ENCODE measurements at places on chromosomes 1 and 21.

- no peak for DNase-seq
Measured at GRCh38 chr21:36676039-36676950, 22.6 kb upstream of the SIM2 start.

- no peak for DNase-seq
Measured at GRCh38 chr1:184640505-184640904, 114.2 kb downstream of the EDEM3 start.

GRCh38 chr21:29682800-29683199 lies 257.0 kb downstream of the GRIK1 start:
- no peak for DNase-seq

DNA sequence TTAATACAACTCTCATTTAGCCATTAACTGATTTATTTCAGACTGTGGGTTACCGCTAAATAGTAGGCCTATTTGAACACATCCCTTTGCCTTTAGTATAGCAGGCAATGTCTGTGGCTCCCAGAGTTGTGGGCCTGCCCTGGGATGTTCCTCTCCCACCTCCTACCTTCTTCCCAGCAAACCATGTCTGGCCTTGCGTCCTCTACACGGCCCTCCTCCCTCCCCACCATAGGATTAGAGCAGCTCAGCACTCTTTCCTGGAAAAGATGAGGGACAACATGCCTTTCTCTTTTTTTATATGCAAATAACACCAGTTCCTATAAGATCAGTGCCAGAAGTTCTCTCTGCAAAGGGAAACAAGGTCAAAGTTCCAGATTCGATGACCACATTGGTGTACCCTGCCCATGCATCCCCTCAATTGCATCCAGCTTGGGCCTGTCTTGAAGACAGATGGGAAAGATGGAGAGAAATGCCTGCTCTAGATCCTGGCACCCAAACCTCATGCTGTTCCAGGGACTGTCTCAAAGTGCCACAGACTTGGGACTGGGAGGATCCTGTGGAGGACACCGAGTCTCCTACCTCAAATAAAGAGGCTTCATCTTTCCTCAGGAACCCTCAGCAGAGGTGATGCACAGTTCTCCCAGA lies 57.2 kb downstream of the CD46 start:
- no peak for DNase-seq

DNA sequence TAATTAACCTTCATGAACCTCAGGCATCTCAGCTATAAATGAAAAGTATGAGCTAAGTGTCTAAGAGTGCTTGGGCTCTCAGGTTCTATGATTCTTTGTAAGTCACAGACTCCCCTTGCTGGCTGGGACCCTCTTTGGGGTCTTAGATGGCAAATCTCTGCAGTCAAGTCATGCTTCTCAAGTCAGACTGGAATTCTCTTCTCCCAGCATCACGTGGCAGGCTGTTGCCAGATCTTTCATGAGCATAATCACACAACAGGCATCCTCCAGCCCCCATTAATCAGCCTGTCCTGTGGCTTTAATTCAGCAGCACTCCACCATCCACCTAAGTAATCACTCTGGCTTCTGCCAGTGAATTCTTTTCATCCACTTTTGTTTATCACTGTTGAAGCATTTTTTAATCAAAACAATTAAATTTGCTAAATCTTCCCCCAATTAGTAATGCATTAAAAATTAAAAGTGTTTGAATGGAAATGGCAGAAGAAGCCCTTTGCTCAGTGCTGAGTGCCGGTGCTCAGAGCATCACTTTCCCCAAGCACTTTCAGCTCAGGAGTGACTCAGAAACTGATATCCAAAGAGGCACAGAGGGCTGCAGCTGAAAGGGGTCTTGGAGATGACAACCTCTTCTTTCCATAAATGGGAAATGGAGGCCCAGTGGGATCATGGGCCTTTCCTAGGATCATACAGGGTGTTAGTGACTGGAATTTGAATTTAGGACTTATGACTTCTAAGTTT lies 50.2 kb downstream of the C8A start:
- no peak for DNase-seq

- DNase-seq, result no peak
Measured at GRCh38 chr21:16842696-16843035, 670.2 kb upstream of the CXADR start.

- DNase-seq, result no peak
Measured at GRCh38 chr21:29810871-29811270, 128.9 kb downstream of the GRIK1 start.

- DNase-seq, result no peak
Measured at GRCh38 chr21:25997788-25998611, 172.6 kb downstream of the APP start.

DNA sequence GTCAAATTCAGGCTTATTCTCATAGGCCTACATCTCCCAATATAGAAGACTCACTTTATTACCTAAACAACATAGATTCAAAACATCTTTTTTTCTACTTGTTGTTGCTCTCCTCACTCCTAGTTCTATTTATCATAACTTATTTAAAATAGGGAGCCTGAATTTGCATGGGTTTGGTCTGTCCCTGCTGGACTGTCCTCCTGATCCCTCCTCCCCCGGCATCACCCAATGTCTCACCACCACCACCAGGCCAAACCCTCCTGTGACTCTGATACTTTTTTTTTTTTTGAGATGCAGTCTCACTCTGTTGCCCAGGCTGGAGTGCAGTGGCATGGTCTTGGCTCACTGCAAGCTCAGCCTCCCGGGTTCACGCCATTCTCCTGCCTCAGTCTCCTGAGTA lies 31.8 kb upstream of the MYBPHL start:
- no peak for DNase-seq

GRCh38 chr1:16053781-16054502 lies 10.4 kb downstream of the CLCNKB start:
- DNase-seq, result no peak

- DNase-seq, result no peak
Measured at GRCh38 chr1:30830537-30830936, 73.0 kb upstream of the LAPTM5 start.

- DNase-seq, result no peak
Measured at GRCh38 chr1:35223084-35223630, 30.2 kb upstream of the SFPQ start.

DNA sequence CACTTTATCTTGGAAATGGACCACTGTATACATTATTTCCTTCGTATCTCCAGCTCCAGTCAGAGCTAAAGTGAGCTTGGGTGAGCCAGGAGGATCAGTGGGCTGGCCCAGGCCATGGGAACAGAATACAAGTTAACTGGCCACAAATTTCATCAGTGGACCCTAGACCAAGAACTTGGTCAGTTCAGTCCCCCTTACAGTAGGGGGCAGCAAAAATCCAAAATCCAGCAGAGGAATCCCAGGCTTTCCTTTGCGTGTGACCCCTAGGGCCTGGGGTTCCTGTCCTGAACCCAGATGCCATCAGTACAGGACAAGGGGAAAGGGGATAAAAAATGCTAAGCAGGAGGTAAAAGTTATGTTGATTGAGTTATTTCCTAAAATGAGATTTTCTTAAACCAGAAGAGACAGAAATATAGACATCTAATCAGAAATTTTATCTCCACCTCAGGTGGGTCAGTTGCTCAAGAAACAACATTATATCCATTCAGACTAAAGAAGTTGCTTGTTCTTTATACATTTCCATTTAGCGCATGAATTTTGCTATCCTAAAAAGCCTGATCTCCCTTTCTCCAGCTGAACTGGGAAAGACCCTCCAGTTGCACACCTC lies 24.1 kb upstream of the LCE5A start:
- DNase-seq, result no peak

DNA sequence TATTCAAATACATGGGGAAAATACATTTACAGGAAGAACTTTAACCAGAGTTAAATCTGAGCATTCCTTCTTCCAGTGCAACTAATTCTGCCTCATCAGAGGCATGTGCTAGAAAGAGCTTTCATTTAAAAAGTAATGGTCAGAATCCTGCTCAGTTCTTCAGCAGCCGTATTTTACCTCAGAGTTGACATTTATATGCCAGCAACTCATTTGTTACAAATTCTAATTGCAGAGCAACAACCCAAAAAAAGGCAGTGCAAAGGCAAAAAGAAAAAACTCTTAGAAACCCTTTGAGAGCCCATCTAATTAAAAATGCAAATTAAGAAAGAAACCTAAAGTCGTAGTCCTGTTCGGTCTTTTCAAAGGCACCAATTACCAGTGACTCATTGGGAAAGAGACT lies 392.5 kb downstream of the PBX1 start:
- no peak for DNase-seq

- no peak for DNase-seq
Measured at GRCh38 chr21:16695074-16695473, 817.8 kb upstream of the CXADR start.

DNA sequence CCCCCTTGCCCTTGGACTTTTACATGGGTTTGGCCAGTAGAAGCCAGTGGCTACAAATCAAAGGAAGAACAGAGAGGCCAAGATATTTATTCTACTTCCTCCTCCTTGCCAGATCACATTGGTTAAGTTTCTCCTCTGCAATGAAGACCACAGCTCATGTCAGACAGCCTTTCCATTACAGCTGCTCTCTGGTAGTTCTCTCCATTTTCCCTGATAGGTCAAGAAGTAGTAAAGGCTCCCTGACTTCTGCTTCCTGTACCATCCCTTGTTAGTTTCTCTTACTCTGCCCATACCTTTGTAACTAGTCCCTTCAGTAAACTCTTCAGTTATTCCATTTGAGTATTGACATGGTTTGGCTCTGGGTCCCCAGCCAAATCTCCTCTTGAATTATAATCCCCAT lies 27.8 kb downstream of the NME7 start:
- no peak for DNase-seq

Data from activated CD4-positive, alpha-beta T cell treated with anti-CD3 and anti-CD28 coated beads for 4 hours (primary cell).